ENCODE measurements at places on chromosomes 16 and 17. TPM values are rescaled to one million over a fixed set of nuclear protein-coding genes. Genes with fewer than 3 reads are reported as not detected.
A peak's percentile ranks its signal among the peaks of the same experiment; 100 is the strongest.

DNA sequence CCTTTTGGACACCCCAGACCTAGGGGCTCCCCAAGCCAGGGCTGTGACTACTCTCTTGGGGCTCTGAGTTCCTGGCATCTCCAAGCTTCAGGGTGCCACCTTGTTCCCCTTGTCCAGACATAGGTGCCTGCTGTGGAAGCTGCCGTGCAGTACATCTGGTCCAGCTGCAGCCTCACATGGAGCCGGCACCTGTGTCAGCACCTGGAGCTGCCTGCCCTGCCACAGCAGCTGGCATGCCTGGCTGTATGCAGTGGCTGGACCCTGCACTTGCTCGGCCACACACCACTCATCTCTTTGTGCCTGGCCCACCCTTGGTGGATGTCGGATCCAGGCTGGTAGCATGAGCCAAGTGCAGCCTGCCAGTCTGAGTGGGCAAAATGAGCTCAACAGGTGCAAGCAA is 775.8 kb downstream of the CDH11 start:
- DNase-seq = no peak

GRCh38 chr17:20074489-20074888 is 65.3 kb downstream of the SPECC1 start:
- DNase-seq = no peak

- no peak for DNase-seq
Measured at GRCh38 chr17:15403276-15403939, 62.0 kb upstream of the TEKT3 start.

DNA sequence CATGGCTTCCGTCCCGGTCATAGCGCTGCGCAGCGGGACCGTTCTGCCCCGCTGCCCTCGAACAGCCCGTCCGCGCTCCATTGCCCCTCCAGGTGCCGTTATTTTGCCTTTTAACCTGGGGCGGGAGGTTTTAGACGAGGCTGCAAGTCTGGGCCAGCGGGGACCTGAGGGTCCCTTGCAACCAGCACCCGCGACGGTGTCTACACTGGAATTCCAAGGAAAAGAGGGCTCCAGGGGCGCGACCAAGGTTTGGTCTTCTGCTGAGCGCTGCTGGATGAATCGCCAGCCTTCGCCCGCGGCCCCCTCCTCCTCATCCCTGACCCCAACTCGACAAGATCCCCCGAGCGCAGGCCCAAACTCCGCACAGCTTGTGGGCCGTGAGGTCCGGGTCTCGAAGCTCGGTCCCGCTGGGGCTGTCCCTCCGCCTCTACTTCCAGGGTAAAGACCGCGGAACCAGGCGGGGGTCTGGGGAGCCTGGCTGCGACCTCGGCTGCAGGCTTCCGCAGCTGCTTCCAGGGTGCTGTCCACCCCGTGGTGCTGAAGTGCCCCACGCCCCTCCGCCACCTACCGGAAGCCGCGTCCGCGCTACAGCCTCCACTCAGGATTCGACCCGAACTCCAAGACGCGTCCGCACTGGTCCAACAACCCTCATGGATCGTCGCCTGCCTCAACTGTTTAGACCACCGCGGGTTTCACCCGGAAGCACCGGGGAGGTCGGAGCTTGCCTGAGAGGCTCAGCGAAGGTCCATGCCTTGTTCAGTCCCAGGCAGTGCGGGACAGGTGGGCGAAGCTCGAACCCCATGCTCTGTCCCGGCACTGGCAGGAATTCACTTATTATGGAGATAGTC is 10.1 kb upstream of the CA4 start:
- peak; percentile 86 for DNase-seq

DNA sequence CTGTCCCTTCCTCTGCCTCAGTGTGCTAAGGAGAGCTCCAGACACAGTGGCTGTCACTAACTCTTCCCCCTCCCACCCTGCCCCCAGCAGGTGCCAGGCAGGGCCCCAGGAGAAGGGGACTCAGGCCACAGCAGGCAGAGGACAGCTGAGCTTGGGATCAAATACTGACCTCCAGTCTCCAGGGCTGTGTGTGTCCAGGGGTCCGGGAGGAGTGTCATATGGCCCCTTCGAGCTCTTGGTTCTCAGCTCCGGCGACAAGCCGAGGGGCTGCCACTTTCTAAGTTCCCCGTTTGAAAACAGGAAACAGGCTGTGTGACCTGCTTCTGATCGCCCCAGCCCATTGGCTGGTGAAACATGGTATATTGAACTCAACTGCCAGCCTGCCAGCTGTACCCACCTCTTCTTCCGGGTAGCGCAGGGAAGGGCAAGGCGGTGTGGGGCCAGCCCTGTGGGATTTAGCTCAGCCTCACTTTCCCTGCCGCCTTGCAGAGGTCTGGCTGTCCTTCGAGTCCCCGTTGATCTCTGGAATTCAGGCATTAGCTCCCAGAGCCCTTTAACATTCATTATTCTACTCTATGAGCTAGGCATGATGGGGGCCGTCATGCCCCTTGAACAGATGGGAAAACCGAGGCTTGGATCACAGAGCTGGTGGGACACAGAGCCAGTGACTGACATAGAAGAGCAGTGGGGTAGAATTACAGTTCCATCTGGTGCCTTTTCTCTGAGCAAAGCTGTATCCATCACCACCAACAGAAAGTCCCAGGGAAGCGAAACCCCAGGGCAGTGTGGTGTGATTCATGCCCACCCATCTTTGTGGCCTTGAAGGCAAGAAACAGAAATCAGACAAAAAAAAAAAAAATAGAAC is at the start of gene SNX20:
TSS of gene SNX20 (minus strand) at position 292 of the 865 bp plus-strand sequence. CDS start 3,786 bp downstream, outside the sequence.
- no peak for DNase-seq

DNA sequence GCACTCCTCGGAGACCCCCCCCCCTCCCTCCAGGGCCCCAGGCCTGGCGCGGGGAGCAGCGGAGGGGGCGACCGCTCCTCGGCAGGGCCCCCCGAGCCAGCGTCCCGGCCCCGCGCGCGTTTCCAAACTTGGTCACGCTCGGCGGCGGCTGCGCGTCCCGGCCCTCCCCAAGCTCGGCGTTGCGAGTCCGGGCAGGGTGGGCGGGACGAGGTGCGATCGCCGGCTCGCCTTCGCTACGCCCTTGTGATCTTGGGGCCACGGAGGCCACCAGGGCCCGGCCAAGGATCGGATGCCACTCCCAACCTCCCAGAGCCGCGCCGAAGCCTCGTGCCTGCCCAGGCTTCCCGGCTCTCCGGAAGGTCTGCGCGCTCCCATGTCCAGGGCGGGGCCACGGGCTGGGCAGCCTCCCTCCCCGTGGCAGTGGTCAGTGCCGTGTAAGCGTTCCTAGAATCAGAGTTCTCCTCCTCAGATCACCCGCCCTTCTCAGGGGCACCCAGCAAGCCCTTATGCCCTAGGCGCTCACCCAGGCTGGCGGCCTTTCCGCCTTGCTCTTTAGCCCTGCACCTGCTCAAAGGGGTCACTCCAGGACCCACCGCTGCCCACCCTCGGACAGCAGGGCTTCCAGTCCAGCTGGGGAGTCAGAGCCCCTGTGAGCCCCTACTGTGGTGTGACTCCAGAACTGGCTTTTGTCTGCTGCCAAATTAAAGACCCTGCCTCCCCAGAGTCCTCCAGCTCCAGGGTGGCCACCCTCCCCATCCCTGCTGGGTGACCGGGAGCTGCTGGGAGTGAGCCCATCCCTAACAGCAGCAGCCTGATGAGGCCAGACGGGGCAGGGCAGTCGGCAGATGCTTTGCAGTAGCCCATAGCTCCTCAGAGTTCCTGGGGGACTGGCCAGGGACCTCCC is 12.2 kb upstream of the MRPS23 start:
- no peak for DNase-seq

- peak; percentile 30 for DNase-seq
Measured at GRCh38 chr16:70380248-70380918, 33.7 kb downstream of the DDX19A start.

GRCh38 chr16:49453021-49453420 is 79.4 kb downstream of the C16orf78 start:
- no peak for DNase-seq

- DNase-seq = no peak
Measured at GRCh38 chr16:88993166-88993761, 16.3 kb upstream of the CBFA2T3 start.

DNA sequence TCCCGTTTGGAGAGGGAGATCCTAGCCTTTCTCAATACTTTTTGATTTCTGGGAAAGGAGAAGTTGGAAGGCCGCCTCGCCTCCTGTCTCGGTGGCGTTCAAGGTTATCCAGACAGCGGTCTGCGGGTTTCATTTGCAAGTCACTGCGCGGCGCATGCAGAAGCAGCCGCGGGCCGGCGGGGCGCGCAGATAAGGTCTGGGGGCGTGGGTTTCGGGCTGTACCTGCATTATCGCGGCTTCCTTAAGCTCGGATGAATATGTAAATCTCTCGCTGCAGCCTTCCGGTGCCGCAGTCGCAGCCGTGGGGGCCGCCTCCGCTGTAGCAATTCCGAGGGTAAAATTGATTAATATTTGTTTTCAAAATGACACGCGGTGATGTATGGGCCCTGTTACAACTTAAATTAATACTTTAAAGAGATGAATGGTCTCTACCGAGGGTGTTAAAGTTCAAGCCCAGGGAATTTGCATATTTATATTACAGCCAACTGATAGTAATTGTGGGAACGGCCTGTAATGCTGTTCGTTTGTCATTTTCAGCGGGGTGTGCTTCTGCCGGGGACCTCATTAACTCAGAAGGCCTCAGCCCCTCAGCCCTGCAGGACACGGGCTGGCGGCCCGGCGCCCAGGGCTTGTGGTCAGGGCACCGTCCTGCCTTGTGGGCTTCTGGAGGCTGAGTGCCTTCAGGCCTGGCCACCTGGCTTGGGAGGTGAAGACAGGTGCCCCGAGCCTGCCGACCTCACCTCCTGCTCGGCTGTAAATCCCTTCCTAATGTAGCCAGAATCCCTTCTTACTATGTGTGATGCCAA is 99.4 kb downstream of the CYLD start:
- DNase-seq = peak; percentile 8

DNA sequence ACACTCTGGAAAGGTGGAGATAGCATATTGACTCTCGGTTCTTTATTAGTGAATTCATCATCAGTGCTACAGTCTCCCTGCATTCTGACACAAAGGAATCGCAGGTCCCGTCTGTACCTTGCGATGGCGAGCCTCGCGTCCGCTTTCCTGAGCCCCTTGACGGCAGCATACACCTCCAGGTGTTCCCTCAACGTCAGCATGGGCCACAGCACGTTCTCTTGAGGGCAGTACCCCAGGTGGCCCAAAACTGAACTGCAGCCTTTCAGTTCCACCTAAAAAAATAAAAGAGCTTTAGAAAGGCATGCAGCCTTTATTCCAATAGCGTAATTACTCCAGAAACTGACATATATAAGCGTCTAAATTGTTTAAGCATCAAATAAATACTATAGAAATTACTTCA is 24.2 kb upstream of the ABCA9 start:
- peak; percentile 22 for DNase-seq

DNA sequence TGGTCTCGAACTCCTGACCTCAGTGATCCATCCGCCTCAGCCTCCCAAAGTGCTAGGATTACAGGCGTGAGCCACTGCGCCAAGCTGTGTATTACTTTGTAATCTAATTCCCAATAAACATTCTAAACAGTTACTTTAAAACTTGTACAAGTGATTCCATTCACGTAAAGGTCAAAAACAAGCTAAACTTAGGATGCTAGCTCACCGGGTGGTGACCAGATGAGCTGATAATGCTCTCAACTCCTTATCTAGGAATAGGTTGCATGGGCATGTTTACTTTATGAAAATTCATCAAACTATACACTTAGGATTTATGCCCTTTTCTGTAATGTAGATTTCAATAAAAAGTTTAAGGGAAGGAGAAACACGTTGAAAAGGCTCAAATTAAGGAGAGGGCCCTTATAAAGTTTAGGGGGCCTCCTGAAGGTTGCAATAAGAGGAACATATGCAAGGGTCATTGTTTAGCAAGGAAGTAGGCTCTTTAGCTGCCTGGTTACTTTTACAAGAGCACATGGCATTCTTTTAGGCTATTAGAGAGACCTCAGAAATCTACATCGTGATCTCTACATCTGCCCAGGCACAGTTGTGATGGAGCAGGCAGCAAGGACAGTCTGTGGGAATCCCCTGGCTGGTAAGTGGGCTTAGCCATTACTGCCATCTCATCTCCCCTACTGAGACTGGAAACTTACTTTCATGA is 13.3 kb downstream of the CDR2 start:
- no peak for DNase-seq

DNA sequence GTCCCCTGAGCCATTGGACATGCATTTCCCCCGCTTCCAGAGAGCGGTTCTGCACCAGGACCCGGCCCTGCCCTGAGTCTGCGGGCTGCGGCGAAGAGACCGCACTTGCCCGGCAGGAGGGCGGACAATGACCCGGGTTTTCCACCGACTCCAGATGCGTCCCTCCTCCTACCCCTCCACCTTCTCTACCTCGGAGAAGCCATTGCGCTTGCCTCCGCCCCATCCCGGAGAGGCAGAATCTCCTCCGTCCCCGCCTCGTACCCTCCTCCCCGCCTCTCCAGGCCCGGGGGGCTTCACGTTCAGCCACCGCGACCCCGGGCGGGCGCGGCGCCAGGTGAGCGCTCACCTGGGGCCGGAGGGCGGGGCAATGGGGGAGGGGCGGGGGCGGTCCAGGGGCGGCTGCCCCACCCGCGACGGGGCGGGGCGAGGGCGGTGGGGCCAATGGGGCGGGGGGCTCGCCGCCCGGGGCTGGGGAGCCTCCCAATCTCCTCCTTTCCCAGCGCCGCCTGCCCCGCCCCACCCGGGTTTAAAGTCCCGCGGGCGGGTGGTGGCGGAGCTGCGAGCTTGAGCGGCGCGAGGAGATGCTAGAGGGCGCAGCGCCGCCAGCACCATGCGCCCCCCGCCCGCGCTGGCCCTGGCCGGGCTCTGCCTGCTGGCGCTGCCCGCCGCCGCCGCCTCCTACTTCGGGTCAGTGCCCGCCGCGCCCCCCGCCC is at the start of gene WNT9B:
TSS of gene WNT9B (plus strand) at position 555 of the 713 bp plus-strand sequence. CDS start at position 611, 56 bp downstream.
- peak; percentile 53 for DNase-seq

GRCh38 chr17:33596899-33597298 is 303.8 kb upstream of the ASIC2 start:
- DNase-seq = no peak

GRCh38 chr16:68752602-68753001 is 15.5 kb downstream of the CDH1 start:
- DNase-seq = no peak

DNA sequence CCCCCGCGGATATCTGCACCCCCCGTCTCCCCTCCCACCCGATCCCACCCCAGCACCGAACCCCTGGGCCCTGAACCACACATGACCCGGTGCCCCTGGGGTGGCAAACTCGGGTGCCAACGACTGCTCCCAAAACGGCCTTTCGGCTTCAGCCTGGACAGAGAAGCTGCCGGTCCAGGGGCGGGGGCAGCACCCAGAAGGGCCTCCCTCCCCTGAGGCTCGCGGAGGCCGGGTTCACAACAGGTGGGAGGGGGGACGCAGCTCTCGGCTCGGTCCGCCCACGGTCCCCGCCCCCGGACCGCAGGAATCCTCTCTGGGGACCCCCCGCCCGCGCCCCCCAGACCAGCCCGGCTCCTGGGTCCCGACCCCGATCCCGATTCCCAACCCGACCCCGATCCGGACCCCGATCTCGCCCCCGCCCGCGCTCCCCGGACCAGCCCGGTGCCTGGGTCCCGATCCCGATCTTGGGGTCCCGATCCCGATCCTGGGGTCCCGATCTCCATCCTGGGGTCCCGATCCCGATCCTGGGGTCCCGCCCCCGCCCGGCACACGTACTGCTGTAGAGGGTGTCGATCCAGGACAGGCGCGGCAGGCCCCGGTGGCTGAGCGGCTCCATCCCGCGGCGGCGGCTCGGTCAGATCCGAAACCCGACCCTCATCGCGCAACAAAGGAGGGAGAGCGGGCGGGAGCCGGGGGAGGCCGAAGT is 516 bp downstream of the ABR start:
- DNase-seq = no peak

CDH3 gene
- 110 TPM for total RNA-seq

TBC1D3H gene
- total RNA-seq = not detected

CLEC10A gene
- not detected for total RNA-seq

CACNG5 gene
- total RNA-seq = not detected

NTN3 gene
- 2.5 TPM for total RNA-seq

ZPBP2 gene
- not detected for total RNA-seq

TAT gene
- not detected for total RNA-seq

All from progenitor cell of endocrine pancreas (in vitro differentiated cells).